ENCODE measurements at places on chromosomes 11 and 22.

- no peaks in the 10 kb centered on the region for H3K27me3 ChIP-seq
- peaks cover 35% of the 10 kb centered on the region for H3K4me1 ChIP-seq
- H3K36me3 ChIP-seq = peaks cover 21% of the 10 kb centered on the region
- H3K4me3 ChIP-seq = peak overlapping the region; percentile 98
Measured at GRCh38 chr11:8689726-8690255, 7.2 kb downstream of the RPL27A start.

GRCh38 chr11:113828191-113828590 lies 47.2 kb downstream of the USP28 start:
- no peak overlapping the region for H3K27ac ChIP-seq
- peaks cover 25% of the 10 kb centered on the region for H3K36me3 ChIP-seq
- H3K4me1 ChIP-seq = peaks cover 16% of the 10 kb centered on the region
- H3K4me3 ChIP-seq = no peak overlapping the region

DNA sequence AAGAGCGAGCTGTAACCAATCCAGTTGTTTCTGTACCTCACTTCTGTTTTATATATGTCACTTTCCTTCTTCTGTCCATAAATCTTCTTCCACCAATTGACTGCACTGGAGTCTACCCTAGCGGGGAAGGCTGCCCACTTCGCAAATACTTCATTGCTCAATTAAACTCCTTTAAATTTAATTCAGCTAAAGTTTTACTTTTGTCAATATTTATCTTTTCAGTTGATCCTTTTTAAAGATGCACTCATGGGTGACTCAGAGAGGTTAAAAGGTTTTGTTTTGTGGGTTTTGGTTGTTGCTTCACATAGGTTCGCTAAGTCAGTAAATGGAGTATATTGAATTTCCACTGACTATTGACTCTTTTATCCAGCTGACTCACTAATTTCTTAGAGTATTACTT lies 597.2 kb downstream of the DLG2 start:
- H3K4me3 ChIP-seq = no peak overlapping the region
- no peaks in the 10 kb centered on the region for H3K4me1 ChIP-seq
- H3K27ac ChIP-seq = no peak overlapping the region
- H3K27me3 ChIP-seq = no peaks in the 10 kb centered on the region
- H3K36me3 ChIP-seq = no peaks in the 10 kb centered on the region
- no peak for DNase-seq

GRCh38 chr11:4991060-4991459 lies 3.6 kb upstream of the OR51L1 start:
- H3K4me3 ChIP-seq = no peak overlapping the region
- no peaks in the 10 kb centered on the region for H3K4me1 ChIP-seq
- DNase-seq = no peak

- no peak for DNase-seq
- H3K27ac ChIP-seq = no peak overlapping the region
- no peaks in the 10 kb centered on the region for H3K36me3 ChIP-seq
- H3K4me3 ChIP-seq = no peak overlapping the region
- peaks cover 50% of the 10 kb centered on the region for H3K4me1 ChIP-seq
Measured at GRCh38 chr11:114147375-114148012, 88.0 kb downstream of the ZBTB16 start.

- no peaks in the 10 kb centered on the region for H3K27me3 ChIP-seq
- no peaks in the 10 kb centered on the region for H3K36me3 ChIP-seq
- H3K4me3 ChIP-seq = peak overlapping the region; percentile 30
- no peak for DNase-seq
Measured at GRCh38 chr11:73384872-73385689, 8.9 kb downstream of the RELT start.

- H3K27ac ChIP-seq = no peak overlapping the region
- H3K4me1 ChIP-seq = no peaks in the 10 kb centered on the region
- no peaks in the 10 kb centered on the region for H3K36me3 ChIP-seq
- no peak overlapping the region for H3K4me3 ChIP-seq
- DNase-seq = no peak
Measured at GRCh38 chr11:7046474-7047175, 26.3 kb downstream of the NLRP14 start.

DNA sequence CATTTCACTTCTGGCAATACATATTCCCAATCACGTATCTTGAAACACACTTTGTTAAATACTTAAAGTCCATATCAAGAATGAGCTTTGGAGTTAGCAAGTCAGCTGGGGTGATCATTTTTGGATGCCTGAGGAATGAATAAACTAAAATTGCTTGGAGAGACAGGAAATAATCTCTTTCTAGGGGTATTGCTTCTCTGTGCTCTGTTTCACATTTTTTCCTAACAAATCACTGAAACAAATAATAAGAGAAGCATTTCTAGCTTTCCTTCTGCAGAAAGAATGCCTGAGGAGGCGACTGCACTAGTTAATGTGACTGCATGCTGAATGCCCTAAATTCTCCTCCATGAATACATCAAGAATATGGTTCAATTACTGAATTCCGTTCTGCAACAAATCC lies 541.4 kb upstream of the CCDC90B start:
- no peak for DNase-seq
- H3K27ac ChIP-seq = no peak overlapping the region

DNA sequence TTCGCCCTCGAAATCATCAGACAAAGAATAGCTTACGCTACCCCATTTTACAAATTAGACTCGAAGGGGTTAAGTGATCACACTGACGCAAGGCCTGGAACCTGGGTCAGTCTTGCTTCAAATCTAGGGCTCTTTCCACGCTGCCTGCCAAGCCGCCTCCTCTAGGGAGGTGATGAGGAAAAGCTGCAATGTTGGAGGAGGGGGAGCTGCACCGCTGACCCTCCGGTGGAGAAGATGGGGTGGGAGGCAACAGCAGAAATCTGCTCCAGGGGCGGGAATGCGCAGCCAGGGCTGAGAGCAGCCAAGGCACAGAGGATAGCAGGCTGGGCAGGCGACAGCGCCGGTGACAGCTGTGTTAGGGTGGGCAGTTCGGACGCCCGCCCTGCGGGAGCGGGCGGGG lies 595 bp downstream of the SYVN1 start:
- H3K4me1 ChIP-seq = peaks cover 27% of the 10 kb centered on the region
- H3K36me3 ChIP-seq = no peaks in the 10 kb centered on the region
- no peak for DNase-seq
- no peaks in the 10 kb centered on the region for H3K27me3 ChIP-seq

DNA sequence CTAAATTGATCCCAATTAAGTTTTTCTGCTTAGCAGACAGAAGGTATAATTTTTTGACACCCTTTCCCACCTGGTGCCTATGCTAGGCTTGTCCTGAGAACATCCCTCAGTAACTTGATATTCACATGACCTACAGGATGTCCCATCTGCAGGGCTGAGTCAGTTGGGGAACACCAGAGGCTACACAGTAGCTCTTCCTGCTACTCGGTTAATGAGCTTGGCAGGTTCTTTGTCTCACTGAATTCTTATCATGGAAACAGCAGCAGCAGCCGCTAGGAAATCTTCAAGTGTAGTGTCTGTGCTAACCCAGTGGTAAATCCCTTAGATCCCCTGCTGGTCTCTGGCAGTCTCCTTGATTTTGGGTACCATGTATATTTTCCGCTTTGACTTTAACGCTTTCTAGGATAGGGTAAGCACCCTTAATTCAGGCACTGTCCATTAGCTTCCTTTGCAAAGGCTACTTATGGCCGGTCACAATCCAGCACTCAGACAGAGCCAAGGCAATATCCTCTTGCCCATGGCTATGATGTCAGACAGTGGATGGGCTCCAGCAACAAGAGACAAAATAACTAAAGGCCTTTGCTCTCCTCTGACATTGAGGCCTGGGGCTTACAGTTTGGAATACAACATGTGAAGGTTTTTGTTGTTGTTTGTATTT lies 8.5 kb downstream of the MRPL16 start:
- peaks cover 2% of the 10 kb centered on the region for H3K4me1 ChIP-seq
- peaks cover 18% of the 10 kb centered on the region for H3K36me3 ChIP-seq
- no peaks in the 10 kb centered on the region for H3K27me3 ChIP-seq
- H3K27ac ChIP-seq = no peak overlapping the region
- DNase-seq = no peak
- H3K4me3 ChIP-seq = no peak overlapping the region

DNA sequence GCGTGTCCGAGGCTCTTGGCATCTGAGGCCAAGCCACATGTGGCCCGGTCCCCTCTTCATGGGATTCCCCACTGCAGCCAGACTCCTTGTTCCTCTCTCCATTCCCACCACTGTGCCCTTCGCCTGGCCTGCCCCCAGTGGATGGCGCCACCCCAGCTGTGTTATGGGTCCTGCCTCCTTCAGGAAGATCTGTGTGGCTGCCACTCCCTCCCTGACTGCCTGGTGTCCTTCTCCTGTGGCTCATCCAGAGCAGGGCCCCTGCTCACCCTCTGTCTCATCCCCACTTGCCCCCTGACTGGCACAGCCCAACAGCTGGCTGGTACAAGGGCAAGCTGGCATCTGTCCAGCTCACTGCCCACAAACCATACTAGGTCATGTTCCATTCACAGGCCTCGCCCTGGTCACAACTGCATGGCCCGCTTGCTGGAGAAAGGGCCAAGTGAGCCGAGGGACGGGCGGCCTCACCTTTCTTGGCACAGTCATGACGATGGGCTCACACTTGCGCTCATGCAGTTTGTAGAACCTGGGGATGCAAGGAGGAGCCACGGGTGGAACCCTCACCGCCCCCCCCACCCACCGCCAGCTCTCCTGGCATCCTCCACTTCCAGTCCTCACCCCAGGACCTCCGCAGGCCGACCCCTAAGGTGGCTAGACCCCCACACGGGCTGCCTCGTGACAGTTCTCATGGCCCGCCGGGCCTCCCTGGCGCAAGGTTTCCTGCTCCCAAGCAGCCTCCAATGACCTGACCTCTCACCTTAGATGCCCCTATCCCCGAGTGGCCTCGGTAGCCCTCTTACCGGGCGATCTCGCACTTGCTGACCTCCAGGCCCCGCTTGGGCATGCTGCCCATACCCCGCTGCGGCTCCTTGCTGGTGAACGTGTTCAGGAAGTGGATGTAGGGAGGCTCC lies 2.1 kb upstream of the PTPRCAP start:
- H3K27me3 ChIP-seq = no peaks in the 10 kb centered on the region
- DNase-seq = no peak
- peak overlapping the region; percentile 82 for H3K27ac ChIP-seq
- no peaks in the 10 kb centered on the region for H3K36me3 ChIP-seq
- peaks cover 40% of the 10 kb centered on the region for H3K4me1 ChIP-seq

DNA sequence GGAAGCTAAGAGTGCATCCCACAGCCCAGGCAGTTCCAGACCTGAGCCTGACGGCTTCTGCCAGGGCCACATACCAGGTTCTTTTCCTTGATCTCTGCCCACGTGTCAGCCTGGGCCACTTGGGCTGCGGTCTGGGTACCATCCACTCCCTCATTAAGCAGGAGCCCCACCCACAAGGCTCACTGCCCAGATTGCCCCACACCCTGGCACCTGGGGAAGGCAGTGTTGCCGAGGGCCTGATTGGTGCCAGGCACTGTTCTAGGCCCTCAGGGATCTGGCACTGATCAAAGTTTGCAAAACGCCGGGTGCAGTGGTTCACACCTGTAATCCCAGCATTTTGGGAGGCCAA lies 15.4 kb downstream of the GGA1 start:
- H3K4me3 ChIP-seq = no peak overlapping the region
- peak overlapping the region; percentile 94 for H3K27ac ChIP-seq
- H3K4me1 ChIP-seq = peaks cover 46% of the 10 kb centered on the region
- no peaks in the 10 kb centered on the region for H3K36me3 ChIP-seq

- peak; percentile 100 for DNase-seq
- peak overlapping the region; percentile 91 for H3K4me3 ChIP-seq
- peaks cover 33% of the 10 kb centered on the region for H3K36me3 ChIP-seq
- H3K4me1 ChIP-seq = peaks cover 41% of the 10 kb centered on the region
- H3K27ac ChIP-seq = peak overlapping the region; percentile 92
Measured at GRCh38 chr11:119095066-119095880, 6.4 kb downstream of the DPAGT1 start.

DNA sequence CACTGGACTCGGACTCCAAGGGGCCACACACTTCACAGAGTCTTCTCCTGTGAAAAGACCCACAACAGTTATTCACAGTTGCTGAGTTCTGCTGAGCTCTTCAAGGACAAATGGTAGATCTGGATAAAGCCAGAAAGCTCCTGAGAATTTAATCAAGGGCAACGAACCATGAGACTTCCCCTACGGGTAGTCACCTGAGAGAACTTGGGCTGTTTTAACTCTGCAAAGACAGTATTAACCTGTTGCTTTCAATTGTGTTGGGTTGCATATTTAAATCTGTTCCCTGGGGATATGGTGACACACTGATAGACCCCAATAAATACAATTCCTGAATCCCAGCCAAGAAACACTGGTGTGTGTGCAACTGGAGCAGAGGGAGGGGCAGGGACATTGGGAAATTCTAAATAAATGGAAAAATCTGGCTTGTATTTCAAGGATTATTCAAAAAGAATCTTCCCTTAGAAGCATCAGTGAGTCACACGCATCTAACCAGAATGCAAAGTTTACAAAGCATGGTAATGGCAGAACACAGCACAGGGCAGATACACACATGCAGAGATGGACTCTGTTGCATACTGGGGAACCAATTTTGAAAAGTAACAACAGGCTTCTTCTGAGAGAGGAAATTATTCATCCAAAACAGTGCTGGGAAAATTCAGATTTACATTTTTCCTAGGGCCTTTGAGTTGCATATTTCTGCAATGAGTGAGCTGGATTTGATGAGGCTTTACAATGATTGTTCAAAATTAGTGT lies 4.0 kb downstream of the KCNJ1 start:
- no peak overlapping the region for H3K4me3 ChIP-seq
- no peak for DNase-seq
- no peaks in the 10 kb centered on the region for H3K36me3 ChIP-seq
- H3K27me3 ChIP-seq = peaks cover 4% of the 10 kb centered on the region
- no peaks in the 10 kb centered on the region for H3K4me1 ChIP-seq

DNA sequence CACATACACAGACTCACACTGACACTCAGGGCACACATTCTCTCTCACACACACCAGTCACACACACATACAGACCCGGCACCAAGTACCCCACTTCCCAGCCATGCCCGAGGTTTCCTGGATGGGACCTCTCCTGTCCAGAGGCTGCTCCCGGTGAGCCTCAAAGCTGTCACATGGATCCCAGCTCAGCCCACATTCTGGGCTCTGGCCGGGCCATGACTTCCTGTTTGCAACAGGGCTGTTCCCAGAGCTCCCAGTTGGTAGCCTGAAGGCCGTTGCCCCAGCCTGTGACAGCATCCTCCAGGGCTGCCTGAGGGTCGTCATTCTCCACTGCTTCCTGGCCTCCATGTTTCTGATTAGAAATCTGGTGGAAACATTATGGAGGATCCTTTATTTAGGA lies 14.6 kb upstream of the CYP2D6 start:
- H3K27me3 ChIP-seq = no peaks in the 10 kb centered on the region
- H3K4me1 ChIP-seq = no peaks in the 10 kb centered on the region
- no peak overlapping the region for H3K27ac ChIP-seq
- H3K36me3 ChIP-seq = no peaks in the 10 kb centered on the region

Measured in natural killer cell treated with Interleukin-12 subunit alpha and Interleukin-12 subunit beta and Interleukin-15 and Interleukin-18, amount 100 ng/mL, for 72 hours (primary cell).